ENCODE measurements at places on chromosomes 2 and 18. TPM values are rescaled to one million over a fixed set of nuclear protein-coding genes. Genes with fewer than 3 reads are reported as not detected.

The RND3 gene
- total RNA-seq = 298 TPM

The SCN1A gene
- 0.72 TPM for total RNA-seq

- H3K27ac ChIP-seq = no peak overlapping the region
- no peaks in the 10 kb centered on the region for H3K36me3 ChIP-seq
- no peaks in the 10 kb centered on the region for H3K27me3 ChIP-seq
- H3K4me1 ChIP-seq = no peaks in the 10 kb centered on the region
These were observed 498.0 kb downstream of the CNTNAP5 start for GRCh38 chr2:124523096-124523495.

- H3K27ac ChIP-seq = no peak overlapping the region
- H3K4me1 ChIP-seq = no peaks in the 10 kb centered on the region
- H3K36me3 ChIP-seq = no peaks in the 10 kb centered on the region
- H3K4me3 ChIP-seq = no peak overlapping the region
These were observed 19.5 kb upstream of the SOS1 start for GRCh38 chr2:39140322-39140847.

DNA sequence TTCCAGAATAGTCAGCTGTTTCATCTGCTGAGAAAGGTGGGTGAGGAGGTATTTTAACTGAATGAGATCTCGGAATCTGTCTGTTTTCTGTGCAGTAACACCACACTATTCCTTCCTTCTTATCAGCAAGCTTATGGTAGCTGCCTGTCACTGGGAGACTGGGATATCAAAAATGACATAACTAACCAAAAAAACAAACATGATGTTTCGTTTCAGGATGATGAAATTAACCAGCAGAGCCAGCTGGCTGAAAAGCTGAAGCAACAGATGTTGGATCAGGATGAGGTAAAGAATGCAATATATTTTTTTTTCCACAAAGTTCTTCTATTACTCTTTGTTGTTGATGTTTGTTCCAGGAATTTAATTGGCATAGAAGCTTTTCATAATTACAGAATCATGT, 59.8 kb upstream of the LYPD6B start:
- peaks cover 4% of the 10 kb centered on the region for H3K27me3 ChIP-seq
- no peak for DNase-seq
- H3K27ac ChIP-seq = no peak overlapping the region
- no peaks in the 10 kb centered on the region for H3K36me3 ChIP-seq
- H3K4me3 ChIP-seq = no peak overlapping the region

DNA sequence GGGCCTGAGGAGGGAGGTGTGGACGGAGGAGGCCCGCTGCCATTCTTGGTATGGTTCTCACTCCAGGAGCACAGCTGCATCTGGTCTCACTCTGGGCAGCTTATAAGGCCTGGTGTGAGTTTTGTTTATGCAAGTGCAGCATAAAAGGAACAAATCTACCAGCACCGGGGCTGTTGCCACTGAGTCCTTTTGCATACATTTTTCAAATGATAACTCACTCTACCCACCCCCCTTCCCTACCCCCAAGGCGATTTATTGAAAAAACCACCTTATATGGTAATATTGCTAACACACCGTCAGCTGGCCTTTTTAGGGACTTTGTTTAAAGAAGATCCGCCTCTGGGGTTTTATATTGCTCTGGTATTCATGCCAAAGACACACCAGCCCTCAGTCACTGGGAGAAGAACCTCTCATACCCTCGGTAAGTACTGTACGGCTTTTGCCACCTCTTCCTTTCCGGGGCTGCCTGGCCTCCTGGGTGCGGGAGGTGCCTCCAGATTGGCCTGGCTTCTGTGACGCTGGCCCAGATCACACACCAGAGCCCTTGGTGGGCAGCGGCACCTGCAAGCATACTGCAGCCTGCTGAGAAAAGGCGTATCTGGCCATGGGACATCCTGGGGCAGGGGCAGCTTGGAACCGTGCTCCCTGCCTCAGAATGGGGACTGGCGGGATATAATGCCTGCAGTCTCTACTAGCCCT, at the start of gene ACTG2:
Gene ACTG2, plus strand, starts transcription at position 378 of the 699 bp plus-strand sequence. CDS start 8,304 bp downstream, outside the sequence.
- no peak within 1 kb of the TSS for H3K27ac ChIP-seq
- H3K27me3 ChIP-seq = peaks cover 64% of the 10 kb centered on the region
- no peak within 1 kb of the TSS for H3K4me3 ChIP-seq
- H3K4me1 ChIP-seq = peaks cover 13% of the 10 kb centered on the region

DNA sequence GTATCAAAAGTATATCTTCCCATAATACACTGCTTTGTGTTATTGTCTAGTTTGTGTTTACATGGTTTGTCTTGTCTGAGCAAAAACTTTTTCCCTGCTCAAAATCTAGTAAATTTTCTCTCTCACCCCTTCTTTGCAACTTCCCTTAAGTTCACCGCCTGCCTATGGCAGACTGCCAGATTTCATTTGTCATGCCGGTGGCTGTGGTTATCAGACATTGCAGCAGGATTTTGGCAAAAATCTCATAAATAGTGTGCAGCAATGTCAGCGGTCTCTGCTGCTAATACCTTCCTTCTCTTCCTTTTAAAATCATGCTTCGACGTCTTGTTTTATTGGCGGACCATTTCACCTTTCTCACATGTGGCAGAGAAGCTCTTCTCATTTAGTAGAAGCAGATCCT, 45.6 kb upstream of the TMEM178A start:
- H3K36me3 ChIP-seq = no peaks in the 10 kb centered on the region
- no peak overlapping the region for H3K4me3 ChIP-seq
- H3K4me1 ChIP-seq = peaks cover 5% of the 10 kb centered on the region
- peak; percentile 93 for DNase-seq
- H3K27me3 ChIP-seq = peaks cover 14% of the 10 kb centered on the region
- no peak overlapping the region for H3K27ac ChIP-seq

DNA sequence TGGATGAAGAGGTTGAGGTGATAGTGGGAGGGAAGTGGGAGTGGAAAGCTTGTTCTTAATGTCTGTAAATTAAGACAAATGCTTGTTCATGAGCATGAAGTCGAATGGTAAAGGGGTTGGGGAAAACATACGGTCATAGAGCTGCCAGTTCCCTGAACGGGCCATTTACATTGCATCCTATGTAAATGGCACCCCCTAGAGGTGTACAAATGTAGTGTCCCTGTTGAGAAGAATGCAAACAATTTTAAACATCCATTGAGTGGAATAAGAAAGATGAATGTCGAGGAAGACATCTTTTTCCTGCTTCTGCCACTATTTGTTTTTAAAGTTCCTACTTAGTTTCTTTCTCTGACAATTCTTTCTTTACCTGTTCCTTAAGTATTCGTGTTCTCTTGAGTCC, 155.7 kb downstream of the RDH14 start:
- no peak for DNase-seq
- no peaks in the 10 kb centered on the region for H3K27me3 ChIP-seq
- no peaks in the 10 kb centered on the region for H3K4me1 ChIP-seq
- H3K4me3 ChIP-seq = no peak overlapping the region

GRCh38 chr2:61396005-61396404, 74.9 kb downstream of the USP34 start:
- H3K36me3 ChIP-seq = peaks cover 14% of the 10 kb centered on the region
- H3K27me3 ChIP-seq = no peaks in the 10 kb centered on the region
- H3K4me3 ChIP-seq = no peak overlapping the region
- H3K27ac ChIP-seq = no peak overlapping the region
- no peak for DNase-seq

- H3K36me3 ChIP-seq = peaks cover 30% of the 10 kb centered on the region
- DNase-seq = no peak
- peak overlapping the region; percentile 78 for H3K27ac ChIP-seq
- H3K4me1 ChIP-seq = peaks cover 31% of the 10 kb centered on the region
- no peaks in the 10 kb centered on the region for H3K27me3 ChIP-seq
These were observed 108.4 kb upstream of the ITGB6 start for GRCh38 chr2:160308476-160308875.

DNA sequence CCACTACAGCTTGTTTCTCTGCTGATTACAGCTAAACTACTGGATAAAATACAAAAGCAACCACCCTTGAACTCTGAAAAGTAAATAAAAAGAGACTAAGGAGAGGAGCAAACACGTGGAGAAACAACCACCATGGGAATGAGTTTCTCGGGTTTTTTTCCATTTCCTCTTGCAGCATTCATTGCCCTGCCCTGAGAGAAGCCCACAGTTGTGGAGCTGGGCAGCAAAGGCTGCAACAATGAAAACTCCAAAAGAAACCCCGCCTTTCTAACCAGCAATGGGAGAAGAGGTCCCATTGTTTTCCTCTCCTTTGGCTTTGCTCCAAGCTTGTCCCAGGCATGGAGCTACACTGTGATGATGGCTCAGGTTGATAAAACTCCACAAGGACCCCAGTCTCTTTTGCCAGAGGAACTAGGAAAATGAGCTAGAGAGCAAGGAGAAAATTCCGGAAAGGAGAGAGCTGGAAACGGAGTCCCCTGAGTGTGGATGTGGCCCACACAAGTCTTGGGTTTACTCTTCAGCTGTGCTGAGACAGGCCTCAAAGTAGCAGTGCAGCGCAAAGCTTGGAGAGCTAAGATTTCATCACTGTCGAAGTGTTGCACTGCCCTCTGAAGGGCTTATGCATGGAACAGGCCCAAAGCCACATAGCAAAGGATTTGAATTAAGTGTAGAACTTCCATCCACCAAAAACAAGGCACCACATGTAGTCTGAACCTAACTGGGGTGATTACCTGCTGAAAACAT, 20.9 kb downstream of the NAPG start:
- DNase-seq = no peak
- no peaks in the 10 kb centered on the region for H3K27me3 ChIP-seq
- H3K36me3 ChIP-seq = peaks cover 64% of the 10 kb centered on the region
- H3K4me1 ChIP-seq = peaks cover 10% of the 10 kb centered on the region

DNA sequence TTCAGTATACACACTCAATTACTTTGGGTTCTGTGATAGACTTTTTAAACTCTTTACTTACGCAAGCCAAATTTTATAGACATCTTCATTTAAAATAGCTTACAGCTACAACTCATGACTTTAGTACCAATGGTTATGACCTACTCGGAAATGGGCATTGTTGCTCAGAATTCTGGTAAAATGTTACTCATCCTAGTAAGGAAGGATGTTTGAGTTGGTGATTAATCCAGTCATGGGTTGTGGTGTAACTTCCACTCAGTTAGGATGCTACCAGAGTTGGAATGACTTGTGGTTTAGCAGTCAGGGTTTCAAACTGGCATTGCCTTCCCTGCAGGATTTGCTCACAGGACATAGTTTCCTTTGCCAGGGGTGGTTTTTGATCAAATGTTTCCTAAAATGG, 7.4 kb upstream of the NPC1 start:
- H3K4me1 ChIP-seq = peaks cover 32% of the 10 kb centered on the region
- DNase-seq = peak; percentile 92
- no peaks in the 10 kb centered on the region for H3K27me3 ChIP-seq

DNA sequence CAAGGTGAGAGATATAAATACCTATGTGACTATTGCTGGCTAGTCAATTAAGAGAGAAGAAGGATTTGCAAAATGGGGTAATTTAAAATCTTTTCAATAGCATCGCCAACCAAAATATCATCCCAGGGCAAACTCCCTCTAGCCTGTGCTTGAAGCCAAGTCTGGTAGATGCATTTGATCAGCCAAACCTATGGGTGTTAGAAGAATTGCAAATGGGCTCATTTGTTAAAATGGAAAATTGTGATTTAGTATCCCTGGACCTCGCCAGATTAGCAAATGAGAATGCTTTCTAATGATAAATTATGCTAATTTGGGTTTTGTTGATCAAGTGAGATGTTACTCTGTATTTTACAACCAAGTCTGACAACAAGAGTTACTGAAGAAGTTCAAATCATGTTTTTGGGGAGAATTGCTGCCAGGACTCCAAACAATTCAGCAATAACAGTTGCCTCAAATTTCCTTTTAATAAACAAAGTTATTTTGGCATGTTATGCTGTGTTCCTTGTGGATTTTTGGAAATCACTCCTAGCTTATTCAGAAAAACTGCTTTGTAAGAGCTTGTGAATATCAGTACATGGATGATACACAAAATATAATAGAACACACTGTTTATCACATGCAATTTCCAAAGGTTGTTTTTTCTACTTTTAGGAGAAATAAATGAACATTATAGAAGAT, 272.5 kb upstream of the PARD3B start:
- no peak overlapping the region for H3K27ac ChIP-seq
- no peak overlapping the region for H3K4me3 ChIP-seq
- H3K27me3 ChIP-seq = no peaks in the 10 kb centered on the region
- no peaks in the 10 kb centered on the region for H3K4me1 ChIP-seq

DNA sequence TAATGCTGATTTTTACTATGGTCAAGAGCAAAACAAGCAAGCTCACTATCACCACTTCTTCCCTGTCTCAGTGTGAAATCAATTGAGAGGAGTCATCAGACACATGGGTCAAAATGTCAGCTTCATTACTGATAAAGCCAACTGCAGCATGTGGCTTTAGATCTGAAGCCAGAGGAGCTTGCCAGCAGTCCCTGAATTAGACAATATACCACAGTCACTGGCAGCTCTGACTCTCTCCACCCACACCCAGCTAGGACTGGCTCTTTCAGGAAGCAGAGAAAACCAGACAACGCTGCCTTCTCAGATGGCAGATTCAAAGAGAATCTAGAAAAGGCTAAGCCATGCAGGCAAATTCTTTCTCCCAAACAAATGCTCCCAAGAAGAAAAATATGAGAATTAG, 20.0 kb upstream of the ASB18 start:
- H3K27me3 ChIP-seq = no peaks in the 10 kb centered on the region
- no peak for DNase-seq

- H3K36me3 ChIP-seq = no peaks in the 10 kb centered on the region
- H3K27ac ChIP-seq = no peak overlapping the region
- no peaks in the 10 kb centered on the region for H3K27me3 ChIP-seq
- peaks cover 10% of the 10 kb centered on the region for H3K4me1 ChIP-seq
- no peak for DNase-seq
These were observed 22.6 kb downstream of the MTX2 start for GRCh38 chr2:176291809-176292283.

DNA sequence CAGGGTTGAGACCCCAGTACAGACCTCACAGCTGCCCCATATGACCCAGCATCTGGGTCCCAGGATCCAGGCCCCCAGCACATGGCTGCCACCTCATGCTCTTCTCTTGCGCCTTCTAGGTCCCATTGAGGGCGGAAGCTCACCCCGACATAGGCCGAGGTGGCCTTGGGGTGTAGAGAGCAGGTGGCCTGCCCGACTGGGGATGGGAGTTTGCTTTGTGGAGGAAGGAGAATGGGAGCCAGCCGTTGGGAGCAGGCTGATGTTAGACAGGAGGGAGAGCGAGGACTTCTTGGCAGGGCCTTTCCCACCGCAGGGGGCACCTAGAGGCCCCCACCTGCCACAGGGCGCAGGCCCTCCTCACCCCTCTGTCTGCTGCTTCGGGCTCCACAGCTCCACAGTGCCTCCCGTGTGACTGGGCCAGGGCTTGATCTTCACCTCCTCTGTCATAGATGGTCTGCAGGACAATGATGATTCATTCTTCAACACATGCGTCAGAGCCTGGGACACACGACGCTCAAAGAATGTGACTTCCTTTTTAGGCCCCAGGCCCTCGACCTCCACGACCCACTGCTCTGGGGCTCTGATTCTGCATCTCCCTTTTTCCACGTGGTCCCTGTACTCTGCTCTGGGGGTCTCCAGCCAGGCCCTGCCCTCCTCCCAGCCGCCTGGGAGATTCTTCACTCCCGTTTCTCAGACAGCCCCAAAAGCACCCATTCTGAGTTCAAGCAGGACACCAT, 86.6 kb upstream of the ODC1 start:
- DNase-seq = no peak
- peaks cover under 1% of the 10 kb centered on the region for H3K27me3 ChIP-seq
- H3K27ac ChIP-seq = no peak overlapping the region
- H3K4me1 ChIP-seq = no peaks in the 10 kb centered on the region
